GM13976 (cell line): ENCODE measurements at places on chromosomes 6 and 20.

DNA sequence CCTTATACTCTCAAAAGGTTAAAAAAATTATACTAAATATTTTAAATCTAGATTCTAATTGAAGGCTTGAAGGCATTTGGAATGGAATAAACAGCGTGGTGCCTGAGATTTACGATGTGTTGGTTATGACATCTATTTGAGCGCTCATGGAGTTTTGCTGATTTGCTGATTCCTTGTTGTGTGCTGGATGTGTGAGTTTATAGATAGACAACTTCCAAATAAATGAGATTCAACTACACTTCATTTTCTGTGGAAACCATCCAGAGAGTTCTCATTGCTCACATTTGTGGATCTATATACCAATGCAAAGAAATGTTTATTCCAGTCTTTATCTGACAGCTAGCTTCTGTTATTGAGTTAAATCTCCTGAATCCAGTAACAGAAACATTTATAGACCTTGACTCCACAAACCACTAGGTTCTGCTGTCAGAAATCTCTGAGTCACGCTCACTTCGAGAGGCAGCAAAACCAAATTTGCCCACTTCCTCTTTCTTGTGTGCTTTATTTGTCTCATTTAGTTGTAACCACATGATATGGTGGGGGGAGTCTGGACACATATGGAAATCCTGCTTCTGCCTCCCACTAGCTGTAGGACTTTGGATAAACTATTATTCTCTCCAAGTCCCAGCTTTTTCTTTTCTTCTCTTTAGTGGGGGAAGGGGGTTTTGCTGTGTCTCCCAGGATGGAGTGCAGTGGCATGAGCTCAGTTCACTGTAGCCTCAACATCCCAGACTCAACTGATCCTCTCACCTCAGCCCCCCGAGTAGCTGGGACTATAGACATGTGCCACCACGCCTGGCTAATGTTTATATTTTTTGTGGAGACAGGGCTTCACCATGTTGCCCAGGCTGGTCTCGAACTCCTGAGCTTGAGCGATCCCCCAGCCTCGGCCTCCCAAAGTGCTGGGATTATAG, 54.5 kb downstream of the IPCEF1 start:
- peak; percentile 64 for DNase-seq

DNA sequence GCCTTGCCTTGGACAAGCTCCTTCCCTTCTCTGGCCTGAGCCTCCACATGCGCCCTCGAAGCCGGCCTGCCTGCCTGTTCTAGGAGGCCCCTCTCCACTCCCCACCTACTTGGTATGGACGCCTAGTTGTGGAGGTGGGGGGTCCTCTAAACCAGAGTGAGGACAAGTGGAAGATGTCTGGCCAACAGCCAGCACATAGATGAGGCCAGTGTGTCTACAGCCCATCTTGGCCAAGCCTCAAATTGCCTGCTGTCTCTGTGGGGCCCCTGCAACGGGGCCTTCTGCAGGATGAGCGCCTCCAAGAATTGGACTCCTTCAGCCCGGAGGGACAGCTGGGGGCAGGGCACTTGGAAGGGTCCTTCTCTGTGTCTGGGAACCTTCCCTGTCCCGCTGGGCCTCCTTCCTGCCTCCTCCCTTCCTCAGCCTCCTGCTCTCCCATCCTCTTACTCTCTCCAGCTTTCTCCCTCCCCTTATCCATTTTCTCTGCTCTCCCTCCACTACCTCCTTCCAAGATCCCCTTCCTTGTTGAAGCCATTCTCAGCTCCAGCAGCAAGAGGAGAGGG, 1.6 kb downstream of the MDFI start:
- no peak for DNase-seq

DNA sequence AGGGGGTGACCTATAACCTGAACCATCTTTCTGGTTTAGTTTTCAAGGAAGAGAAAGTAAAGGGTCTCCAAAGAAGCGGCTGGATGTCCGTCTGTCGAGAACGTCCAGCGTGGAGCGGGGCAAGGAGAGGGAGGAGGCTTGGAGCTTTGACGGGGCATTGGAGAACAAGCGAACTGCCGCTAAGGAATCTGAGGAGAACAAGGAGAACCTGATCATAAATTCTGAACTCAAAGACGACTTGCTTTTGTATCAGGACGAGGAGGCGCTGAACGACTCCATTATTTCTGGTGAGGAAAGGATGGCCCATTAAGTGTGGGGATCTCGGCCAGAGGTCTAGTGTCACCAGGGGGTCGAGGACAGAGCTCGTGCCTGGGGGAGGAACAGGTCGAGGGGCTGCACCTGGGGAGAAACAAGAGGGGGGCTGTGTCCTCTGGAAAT, 159.2 kb downstream of the SYCP2 start:
- DNase-seq: peak; percentile 7

GRCh38 chr6:44712353-44713111, 325.0 kb downstream of the CDC5L start:
- no peak for DNase-seq

GRCh38 chr6:21166754-21167153, 426.8 kb upstream of the SOX4 start:
- DNase-seq: no peak

DNA sequence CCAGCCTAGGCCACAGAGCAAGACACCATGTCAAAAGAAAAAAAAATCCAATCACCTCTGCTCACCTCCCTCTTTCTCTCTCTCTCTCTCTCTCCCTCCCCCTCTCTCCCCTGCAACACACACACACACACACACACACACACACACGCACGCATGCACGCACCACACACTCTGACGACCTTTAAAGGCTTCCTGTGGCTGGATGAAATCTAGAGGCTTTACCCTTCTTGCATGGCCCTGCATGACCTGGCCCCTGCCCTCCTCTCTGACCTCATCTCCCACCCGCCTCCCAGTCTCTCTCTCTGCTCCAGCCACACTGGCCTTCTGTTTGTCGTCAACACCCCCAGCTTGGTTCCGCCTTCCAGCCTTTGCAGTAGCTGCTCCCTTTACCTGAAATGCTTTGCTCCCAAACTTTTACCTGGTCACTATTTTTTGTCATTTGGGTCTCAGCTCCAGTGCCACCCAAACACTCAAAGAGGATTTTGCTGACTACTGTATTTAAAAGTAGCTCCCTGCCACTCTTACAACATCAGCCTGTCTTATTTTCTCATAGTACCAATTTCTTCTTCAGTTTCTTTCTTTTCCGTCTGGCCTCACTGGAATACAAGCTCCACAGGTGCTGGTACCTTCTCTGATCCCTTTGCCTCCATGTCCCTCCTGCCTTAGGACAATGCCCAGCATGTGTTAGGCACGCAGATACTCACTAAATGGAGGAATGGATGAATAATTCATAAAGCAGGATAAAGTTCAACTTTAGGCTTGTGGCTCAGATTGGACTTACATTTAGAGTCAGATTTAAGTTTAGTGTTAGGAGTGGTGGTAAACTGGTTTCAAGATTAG, 4.3 kb upstream of the LTA start:
- no peak for DNase-seq

DNA sequence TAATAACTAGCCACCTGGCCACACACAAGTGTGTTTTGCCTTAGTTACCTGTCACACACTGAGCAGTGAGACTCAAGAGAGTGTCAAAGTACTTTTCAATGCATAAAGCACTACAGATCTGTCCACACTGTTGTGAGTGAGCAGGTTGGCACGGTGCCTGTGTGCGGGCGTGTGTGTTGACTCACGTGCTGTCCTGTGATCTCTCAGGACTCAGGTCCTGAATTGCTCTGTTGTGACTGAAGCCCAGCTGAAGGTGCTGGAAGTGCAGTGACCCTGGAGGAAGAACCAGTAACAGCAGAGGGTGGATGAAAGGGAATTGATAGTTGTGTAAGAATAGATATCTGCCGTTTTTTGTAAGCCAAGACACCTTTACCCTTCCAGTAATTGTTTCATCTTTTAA, 18.3 kb downstream of the SLC16A10 start:
- no peak for DNase-seq
